PC-3 (cell line): ENCODE measurements at places on chromosomes 12 and 14. TPM values are rescaled to one million over a fixed set of nuclear protein-coding genes. Genes with fewer than 3 reads are reported as not detected.
A peak's percentile ranks its signal among the peaks of the same experiment; 100 is the strongest.

DNA sequence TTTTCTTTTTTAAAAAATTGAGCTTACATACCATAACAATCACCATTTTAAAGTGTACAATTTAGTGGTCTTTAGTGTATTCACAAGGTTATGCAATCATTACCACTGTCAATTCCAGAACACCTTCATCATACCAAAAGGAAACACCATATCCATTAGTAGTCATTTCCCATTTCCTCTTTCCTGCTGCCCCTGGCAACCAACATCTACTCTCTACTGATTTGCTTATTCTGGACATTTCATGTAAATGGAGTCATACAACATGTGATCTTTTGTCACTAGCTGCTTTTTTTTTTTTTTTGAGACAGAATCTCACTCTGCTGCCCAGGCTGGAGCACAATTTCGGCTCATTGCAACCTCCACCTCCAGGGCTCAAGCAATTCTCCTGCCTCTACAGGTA, 66.8 kb upstream of the CFL2 start:
- peak; percentile 69 for DNase-seq

GRCh38 chr12:131764738-131765137, 53.8 kb downstream of the SFSWAP start:
- DNase-seq, result no peak

GRCh38 chr12:113136128-113136989, 798 bp upstream of the RASAL1 start:
- DNase-seq, result no peak

GRCh38 chr14:99643343-99643742, 1.6 kb upstream of the HHIPL1 start:
- DNase-seq, result peak; percentile 3

DNA sequence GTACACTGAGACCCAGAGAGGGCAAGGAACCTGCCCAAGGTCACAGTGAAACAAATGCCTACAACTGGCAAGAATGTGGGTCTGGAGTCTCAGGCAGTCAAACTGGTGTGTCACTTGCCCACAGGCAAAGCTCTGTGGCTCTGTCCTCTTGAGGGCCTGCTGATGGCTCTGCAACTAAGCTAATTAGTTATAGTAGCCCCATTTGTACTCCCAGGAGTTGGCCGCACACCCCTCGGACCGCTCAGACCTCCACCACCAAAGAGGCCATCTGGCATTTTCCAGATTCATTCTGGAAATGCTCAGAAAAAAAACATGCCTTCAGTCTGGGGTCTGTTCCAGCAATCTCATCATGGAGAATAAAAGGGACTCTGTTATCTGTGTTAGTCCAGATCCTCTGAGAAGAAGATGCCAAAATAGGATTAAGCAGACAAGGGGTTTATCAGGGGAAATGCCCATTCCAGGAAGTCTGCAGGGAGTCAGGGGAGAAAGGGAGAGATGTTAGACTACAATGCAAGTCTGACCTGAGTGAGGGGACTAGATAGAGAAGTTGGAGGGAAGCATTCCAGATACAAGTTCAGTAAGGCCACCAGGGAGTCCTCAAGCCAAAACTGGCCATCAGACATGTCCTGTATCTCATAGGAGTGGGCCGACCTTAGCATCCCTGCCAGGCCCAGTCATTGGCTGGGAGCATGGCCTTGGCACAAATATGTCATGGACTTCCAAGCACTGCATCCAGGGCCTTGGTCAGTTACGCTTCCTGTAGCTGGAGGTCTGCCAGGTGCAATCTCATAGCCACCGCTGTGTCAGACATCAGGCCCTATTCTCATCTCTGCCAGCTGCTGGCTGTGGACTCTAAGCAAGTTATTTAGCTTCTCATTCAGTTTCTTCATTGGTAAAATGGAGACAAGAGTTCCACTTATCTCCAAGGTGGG, 15.4 kb upstream of the OAS1 start:
- no peak for DNase-seq

- DNase-seq, result peak; percentile 22
These were observed 59.3 kb upstream of the BDKRB2 start for GRCh38 chr14:96145116-96145864.

DNA sequence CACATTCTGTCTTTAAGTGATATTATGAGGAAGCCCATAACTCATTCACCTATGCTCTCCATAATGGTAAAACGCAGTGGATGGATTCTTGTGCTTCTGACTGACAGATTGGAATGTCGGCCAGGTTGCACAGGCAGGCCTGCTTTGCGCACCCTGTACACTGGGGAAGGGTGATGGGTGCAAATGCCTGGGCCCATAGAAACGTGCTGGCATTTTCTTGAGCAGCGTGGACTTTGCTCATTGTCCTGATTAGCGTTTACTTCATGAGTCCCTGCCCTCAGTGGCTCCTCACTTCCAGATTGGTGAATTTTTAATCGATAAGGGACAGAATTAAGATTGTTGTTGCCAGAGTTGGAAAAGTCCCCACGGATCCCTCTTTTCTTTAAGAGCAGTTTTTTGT, 80.9 kb upstream of the TRAF3 start:
- no peak for DNase-seq

GRCh38 chr14:30297876-30298795, 260.8 kb upstream of the G2E3 start:
- no peak for DNase-seq

DNA sequence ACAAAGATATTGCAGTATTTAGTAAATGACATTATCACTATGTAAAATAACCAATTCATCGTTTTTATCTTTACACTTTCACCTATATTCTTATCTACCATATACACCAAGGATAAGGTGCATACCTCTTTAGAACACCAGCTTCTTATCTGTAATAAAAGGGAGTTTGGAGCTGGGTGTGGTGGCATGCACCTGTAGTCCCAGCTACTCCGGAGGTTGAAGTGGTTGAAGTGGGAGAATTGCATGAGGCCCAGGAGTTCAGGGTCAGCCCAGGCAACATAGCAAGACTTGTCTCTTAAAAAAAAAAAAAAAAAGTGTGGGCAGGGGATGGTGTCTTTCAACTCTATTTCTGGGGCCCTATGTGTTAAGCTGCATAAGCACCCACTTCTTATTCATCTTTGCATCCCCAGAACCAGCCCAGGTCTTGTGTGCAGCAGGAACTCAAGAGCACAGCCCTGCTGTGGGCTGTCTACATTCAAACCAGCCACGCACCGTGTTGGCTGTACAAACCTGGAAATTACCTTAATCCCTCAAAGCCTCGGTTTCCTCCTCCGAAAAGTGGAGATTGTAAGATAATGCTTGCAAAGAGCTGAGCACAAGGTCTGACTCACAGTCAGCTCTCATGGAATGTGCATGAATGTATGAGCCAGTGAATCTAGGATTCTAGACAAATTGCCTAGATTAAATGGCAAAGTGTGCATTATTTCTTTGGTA, 256.6 kb upstream of the FOXN3 start:
- peak; percentile 52 for DNase-seq

DNA sequence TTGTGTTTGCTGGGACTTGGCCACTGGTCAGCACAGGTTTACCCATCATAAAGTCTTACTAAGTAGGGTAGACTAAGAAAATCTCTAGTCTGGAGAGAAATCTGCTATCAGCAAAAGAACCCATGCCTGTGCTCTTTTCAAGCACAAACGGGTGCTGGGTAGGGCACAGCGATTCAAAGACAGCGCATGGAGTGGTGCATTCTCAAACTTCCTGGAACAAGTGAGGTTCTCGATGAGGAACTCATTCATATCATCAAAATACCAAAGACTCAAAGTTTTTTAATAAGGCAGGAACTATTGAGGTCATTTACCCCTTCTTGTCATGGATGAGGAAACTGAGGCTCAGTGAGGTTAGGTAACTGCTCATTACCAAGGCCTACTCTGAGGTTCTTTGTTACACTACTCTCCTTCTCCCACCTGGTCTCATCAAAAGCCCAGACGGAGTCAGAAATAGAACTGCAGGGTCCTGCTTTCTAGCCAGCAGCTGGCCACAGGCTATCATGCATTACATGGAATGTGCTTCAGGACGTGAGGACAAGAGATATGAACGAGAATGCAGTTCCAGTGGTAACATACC, 390.3 kb downstream of the ZFP36L1 start:
- no peak for DNase-seq

- no peak for DNase-seq
These were observed at the start of gene TSPAN11 for GRCh38 chr12:30926243-30927221. TSPAN11 (plus strand) TSS chr12:30926748; CDS start chr12:30953992, 27,244 bp downstream.

DNA sequence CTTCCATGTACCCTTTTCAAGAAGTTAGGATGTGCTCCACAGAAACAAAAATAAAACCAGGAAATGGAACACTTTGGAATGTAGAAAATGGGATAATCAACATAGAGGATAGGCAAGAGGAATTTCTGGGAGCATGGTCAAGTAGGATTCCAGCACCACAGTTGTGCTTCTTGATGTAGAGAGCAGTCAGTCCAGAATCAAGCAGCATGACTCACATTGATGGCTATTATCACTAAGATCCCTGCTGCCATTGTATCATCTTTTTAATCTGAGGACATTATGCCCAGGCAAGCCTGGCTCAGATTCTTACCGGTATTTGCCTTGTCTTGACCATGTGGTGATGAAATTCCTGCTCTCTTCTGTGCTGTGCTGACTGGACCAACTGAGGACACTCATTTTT, 5.7 kb downstream of the ETFRF1 start:
- no peak for DNase-seq

GRCh38 chr12:54961190-54961589, 23.4 kb downstream of the TESPA1 start:
- DNase-seq, result no peak

- no peak for DNase-seq
These were observed 1133.0 kb downstream of the VRK1 start for GRCh38 chr14:97930166-97930565.

- DNase-seq, result no peak
These were observed 10.0 kb downstream of the UBE3B start for GRCh38 chr12:109487181-109488050.

- peak; percentile 17 for DNase-seq
These were observed 52.5 kb upstream of the RIN3 start for GRCh38 chr14:92460916-92461579.

GRCh38 chr14:95039259-95039992, 117.9 kb downstream of the DICER1 start:
- no peak for DNase-seq

GRCh38 chr12:89745286-89745685, 36.6 kb upstream of the ATP2B1 start:
- no peak for DNase-seq

DNA sequence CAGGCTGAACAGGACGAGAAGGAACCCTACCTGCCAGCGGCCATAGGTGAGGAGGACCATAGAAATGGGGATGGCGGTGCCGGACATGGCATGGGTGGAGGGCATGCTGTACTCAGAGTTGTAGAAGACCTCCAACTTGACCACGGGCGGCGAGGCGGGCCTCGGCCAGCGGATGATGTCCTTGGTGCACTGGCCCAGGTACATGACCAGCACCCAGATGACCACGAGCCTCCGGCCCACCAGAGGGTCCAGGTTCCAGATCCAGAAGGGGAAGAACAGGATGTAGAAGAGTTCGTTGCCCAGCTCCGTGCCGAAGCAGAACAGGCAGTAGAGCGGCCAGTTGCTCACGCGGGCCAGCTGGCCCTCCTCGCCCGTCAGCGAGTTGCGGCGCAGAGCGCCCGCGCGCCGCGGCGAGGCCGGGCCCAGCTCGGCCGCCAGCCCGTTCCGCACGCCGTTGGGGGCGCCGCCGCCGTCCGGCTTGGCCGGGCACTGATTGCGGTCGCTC, 582 bp downstream of the SGPP1 start:
- DNase-seq, result peak; percentile 15

DNA sequence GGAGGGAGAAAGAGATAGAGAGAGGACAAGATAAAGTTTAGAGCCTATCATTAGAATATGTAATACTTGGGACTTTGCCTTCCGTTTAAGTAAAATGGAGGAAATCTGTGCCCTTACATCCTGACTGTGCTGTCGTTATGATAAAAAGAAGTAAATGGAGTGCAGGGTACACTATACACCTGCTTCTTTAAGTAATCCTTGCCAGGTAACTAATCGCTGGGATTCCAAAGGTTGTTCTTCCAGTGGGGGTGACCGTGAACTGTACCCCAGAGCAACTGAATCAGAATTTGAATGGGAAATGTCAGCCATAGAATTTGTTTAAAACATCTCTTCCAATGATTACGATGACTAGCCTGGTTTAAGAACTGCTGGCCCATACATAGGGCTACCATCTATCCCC, 126.1 kb upstream of the EEA1 start:
- DNase-seq, result no peak

- DNase-seq, result no peak
These were observed 153.0 kb downstream of the MYRFL start for GRCh38 chr12:69978020-69978419.

DNA sequence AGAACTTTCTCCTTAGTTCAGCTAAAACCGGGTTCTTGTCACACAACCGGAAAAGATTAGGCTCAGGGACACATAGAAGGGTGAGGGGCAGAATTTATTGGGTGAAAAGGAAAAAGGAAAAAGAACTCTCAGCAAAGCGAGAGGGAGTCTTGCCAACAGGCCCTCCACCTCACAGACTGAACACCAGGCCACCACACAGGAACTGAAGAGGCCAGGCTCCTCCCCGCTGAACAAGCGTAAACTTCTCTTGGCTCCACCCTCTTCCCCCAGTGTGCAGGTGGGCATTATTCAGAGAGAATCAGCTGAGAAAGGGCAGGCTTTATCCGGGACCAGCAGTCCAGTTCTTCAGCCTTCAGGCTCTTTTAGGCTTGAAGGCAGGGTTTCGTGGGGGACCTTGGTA, 125.6 kb upstream of the FGD4 start:
- DNase-seq, result no peak

DNA sequence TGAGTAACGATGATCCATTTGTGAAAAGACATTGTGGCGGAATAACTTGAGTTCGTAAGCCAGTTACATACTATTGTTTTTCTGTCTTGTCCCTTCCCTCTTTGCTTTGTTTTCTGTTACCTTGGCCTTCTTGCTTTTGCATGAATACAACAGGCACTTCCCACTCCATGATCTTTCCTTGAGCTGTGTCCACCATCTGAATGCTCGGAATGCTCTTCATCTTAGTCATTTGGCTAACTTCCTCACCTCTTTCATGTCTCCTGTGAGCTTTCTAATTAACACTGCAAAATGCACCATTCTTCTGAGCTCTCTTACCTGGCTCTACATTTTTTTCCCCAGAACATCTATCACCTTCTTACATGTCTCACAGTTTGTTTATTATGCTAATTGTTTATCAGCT, 10.0 kb downstream of the KNTC1 start:
- DNase-seq, result no peak

GRCh38 chr14:94376976-94377865, 11.2 kb downstream of the SERPINA1 start:
- DNase-seq, result no peak

- DNase-seq, result no peak
These were observed 5.9 kb downstream of the CD163 start for GRCh38 chr12:7497661-7498060.

GRCh38 chr12:7015555-7016370, 2.5 kb downstream of the LPCAT3 start:
- no peak for DNase-seq

GRCh38 chr14:91405241-91405721, 12.3 kb downstream of the CCDC88C start:
- DNase-seq, result no peak

PLEK2 gene
- 48.0 and 57.2 TPM in 2 replicates for total RNA-seq

APOF gene
- total RNA-seq, result not detected in 2 replicates

BCL2L14 gene
- total RNA-seq, result not detected in 2 replicates

TMEM117 gene
- 7.9 and 9.0 TPM in 2 replicates for total RNA-seq

RD3L gene
- not detected in 2 replicates for total RNA-seq

NID2 gene
- total RNA-seq, result 2.5 and 3.1 TPM in 2 replicates

SAMD15 gene
- total RNA-seq, result 1.2 and 6.2 TPM in 2 replicates

LRTM2 gene
- not detected in 2 replicates for total RNA-seq

TARBP2 gene
- 82.0 and 98.9 TPM in 2 replicates for total RNA-seq

KRT75 gene
- 32.8 and 38.5 TPM in 2 replicates for total RNA-seq

POTEM gene
- total RNA-seq, result 0.12 TPM in 1 of 2 replicates, not detected in the other

TEX52 gene
- total RNA-seq, result not detected in 2 replicates

RNU4-1 gene
- under 0.01 TPM in 2 replicates for total RNA-seq
